ENCODE measurements at places on chromosomes 5 and 9. TPM values are rescaled to one million over a fixed set of nuclear protein-coding genes. Genes with fewer than 3 reads are reported as not detected.

Gene PRLR
- not detected for total RNA-seq

- peak; percentile 81 for DNase-seq
These were observed 18.6 kb upstream of the IFNB1 start for GRCh38 chr9:21096172-21096900.

- DNase-seq: peak; percentile 69
These were observed 67.5 kb downstream of the RXRA start for GRCh38 chr9:134393582-134394280.

- no peak for DNase-seq
These were observed 139.9 kb upstream of the ACOT12 start for GRCh38 chr5:81533629-81534405.

DNA sequence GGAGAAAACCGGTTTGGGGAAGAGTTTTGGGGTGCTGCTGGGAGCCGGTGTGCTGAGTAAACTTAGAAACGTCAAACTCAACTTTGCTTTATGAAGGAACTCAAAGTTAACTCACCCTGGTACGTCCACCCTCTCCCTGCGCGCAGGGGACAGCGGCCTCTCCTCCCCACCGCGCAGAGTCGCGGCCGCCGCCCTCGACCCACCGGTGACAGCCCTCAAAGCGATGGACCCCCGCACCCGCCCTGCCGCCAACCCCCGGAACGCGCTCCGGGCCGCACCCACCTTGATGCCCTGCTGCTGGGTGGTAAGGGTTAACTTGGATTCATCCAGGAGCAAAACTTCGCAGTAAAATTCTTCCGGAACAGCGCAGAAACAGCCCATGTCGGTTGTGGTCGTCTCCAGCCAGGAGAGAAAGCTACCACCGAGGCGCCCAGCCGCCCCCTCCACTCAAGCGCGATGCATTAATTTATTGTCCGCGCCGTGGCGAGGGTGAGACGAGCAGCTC is 366 bp downstream of the EPB41L4A start:
- no peak for DNase-seq

DNA sequence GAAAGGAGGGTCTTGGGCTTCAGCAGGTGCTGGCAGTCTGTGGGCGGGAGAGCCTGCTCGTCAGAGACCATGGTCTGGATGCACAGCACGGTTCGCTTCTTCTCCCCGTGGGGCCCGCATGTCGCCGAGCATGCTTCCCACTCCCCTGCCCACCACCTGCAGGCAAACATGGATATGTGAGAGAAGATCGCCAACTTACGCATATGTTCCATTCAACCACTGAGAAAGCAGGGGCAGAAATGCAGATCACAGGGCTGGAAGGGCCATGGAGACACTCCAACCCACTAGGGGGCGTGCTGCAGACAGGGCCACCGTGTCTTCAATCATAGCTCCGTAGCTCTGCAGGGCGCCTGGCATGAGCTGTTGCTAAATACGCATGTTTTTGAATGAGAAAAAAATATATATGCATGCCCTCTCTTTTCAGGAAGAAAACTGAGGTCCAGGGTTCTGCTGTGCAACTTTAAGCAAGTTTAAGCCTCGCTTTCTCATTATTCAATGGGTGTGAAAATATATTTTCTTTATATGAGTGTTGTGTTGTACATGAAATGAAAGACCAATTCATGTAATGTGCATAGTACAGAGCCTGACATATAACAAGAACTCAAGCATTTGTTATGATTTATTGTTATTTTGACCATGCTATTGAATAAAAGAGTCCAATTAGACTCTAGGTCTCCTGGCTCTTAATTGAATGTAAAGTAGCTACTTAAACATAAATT is 148.0 kb downstream of the TARS1 start:
- DNase-seq: peak; percentile 9

GRCh38 chr9:127903557-127904475 is 4.4 kb upstream of the ST6GALNAC6 start:
- DNase-seq: peak; percentile 58

Gene SPATA31C1
- not detected for total RNA-seq

DNA sequence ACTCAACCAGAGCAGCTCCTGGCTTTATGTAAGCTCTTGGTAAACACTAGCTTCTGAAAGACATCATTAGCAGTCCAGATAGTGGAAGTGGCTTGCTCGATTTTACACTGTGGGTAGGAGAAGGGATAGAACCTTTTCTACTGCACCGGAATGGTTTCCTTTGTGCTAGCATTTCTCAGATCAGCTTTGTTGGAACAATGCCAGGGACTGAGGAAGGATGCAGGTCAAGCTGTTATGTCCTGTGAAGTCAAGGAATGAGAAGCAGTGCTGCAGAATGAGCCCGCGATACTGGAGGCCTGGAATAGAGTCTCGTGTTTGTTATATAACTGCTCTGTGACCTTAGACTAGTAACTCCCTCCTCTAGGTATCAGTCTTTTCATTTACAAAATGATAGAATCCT is 233.6 kb downstream of the GABRB2 start:
- no peak for DNase-seq

- DNase-seq: no peak
These were observed 377.7 kb upstream of the IRX1 start for GRCh38 chr5:3217771-3218495.

Gene F12
- not detected for total RNA-seq

Gene BARHL1
- not detected for total RNA-seq

DNA sequence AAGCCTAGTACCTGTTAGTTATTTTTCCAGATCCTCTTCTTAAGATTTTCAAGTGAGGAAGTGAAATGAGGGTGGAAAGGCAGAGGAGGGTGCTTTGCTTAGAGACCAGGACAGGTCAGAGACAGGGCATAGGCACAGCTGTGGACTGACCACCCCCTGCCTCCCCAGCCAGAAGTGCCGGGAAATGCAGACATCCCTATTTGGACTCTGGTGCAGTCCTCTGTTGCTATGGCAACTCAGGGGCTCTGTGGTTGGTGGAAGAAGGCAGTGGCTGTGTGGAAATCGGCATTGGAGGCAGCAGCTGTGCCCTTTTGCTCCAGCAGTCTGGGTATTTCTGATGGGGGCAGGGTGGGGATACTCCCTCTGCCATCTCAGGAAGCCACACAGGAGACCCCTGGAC is 43.3 kb upstream of the NDFIP1 start:
- DNase-seq: no peak

DNA sequence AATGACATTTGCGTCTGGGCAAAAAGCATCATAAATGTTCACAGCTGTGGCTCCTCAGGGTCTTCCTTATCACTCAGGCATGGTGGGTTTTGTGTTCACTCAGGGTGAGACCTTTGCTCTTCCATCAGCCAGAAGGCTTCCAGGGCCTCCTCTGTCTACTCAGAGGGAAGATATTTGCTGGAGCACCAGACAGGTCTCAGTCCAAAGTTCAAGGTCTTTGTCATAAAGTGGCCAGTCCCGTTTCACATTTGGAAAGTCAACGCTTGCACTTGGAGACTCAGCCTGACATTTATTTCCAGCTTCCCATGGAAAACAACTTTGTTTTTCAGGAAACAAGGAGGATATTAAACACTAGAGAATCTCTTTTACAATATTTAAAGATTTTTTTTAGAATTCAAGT is 12.2 kb upstream of the CARTPT start:
- no peak for DNase-seq

Gene FAM200C
- 1.1 TPM for total RNA-seq

Gene GABRA1
- not detected for total RNA-seq

GRCh38 chr5:22889720-22890119 is 36.6 kb upstream of the CDH12 start:
- DNase-seq: no peak

DNA sequence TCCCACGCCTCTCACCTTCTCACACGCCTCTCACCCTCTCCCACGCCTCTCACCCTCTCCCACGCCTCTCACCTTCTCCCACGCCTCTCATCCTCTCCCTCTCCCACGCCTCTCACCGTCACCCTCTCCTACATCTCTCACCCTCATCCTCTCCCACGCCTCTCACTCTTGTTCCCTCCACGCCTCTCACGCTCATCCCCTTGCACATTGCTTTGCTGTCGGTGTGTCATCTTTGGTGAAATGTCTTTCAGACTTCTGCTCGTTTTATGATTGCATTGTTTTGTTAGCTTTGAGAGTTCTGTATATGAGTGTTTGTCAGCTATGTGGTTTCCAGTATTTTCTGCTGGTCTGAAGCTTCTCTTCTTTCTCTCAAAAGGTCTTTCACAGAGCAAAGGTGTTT is 102.7 kb downstream of the EHMT1 start:
- DNase-seq: no peak

Gene AP3S1
- 46.3 TPM for total RNA-seq

GRCh38 chr9:72274441-72274840 is 90.6 kb downstream of the ZFAND5 start:
- no peak for DNase-seq

- DNase-seq: no peak
These were observed 114.1 kb downstream of the JAKMIP2 start for GRCh38 chr5:147668385-147668784.

- no peak for DNase-seq
These were observed 4.9 kb downstream of the SLC25A51 start for GRCh38 chr9:37899041-37899440.

DNA sequence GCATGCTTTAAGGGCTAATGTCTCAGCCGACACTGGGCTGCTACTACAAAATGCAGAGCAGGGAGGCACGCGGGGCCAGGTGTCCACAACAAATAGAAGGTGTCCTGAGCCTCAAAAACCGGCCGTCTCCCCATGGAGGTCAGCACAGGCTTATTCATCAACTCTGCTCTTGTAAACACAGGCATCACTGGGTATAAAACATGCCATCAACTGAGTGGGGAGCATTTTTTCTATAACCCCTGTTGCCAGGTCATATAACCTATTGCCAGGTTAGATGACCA is 271.6 kb downstream of the AUH start:
- no peak for DNase-seq

- no peak for DNase-seq
These were observed 188.0 kb upstream of the PIK3R1 start for GRCh38 chr5:68027519-68027918.

Gene GZMA
- total RNA-seq: 28.2 TPM

DNA sequence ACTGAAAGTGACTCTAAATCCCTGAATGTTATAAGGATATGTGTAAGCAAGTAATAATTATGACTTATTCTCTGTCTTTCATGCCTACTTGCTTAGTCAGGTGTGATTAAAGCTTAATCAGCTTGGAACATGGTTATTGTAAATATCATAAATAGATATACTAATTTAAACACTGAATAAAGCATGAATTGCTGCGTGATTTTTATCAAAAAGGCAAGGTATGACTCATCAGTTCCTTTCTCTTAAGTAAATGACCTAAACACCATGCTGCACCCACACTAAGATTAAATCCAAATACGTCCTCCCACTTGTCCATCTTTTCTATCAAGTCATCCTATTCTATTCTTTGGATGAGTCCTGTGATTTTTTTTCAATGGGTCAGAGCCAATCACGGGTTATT is 124.6 kb upstream of the MTAP start:
- no peak for DNase-seq

- no peak for DNase-seq
These were observed 399.0 kb downstream of the HTR1A start for GRCh38 chr5:63563008-63563917.

DNA sequence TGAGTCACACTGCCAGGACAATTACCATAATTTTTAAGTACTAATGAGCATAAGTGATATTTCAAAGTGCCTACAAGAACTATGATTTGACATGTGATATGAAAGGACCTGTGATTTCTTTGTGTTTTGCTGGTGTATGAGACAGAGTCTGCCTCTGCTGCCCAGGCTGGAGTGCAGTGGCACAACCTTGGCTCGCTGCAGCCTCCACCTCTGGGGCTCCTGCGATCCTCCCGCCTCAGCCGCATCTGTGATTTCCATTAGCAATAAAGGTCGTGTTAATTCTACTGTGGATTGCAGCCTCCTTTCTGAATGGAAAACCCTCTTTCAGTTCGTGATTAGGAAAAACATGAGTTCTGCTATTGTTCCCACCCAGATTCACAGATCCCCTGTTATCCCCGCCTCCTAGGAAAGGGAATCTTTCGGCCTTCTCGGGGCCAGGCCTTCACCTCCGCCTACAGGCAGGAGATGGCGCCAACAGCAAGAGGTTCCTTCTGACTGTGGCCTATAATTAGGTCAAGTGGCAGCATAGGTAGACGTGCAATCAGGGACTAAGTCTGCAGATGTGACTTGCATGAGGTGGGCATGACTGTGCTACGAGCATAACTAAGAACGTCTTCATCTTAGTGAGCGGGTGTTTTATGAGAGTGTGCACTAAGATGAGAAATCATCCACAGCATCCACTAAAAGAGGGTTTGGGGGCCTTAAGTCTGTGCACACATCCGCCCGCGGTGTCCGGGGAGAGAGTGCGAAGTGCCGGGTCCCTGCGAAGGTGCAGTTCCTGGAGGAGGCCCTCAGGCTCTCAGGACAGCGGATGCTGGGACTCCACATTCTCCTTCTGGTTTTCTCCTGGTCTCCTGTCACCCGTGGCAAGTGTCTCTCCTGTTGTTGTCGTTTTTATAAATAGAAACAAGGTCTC is 23.1 kb downstream of the TRIM7 start:
- peak; percentile 65 for DNase-seq
